Activated T-cell treated with anti-CD3 and anti-CD28 coated beads, Interleukin-2, amount 50 U/mL, for 72 hours (primary cell): ENCODE measurements at places on chromosomes 1 and 21.
A peak's percentile ranks its signal among the peaks of the same experiment; 100 is the strongest.

- no peak for DNase-seq
Observed at GRCh38 chr1:76343356-76343755, 268.8 kb downstream of the ST6GALNAC3 start.

DNA sequence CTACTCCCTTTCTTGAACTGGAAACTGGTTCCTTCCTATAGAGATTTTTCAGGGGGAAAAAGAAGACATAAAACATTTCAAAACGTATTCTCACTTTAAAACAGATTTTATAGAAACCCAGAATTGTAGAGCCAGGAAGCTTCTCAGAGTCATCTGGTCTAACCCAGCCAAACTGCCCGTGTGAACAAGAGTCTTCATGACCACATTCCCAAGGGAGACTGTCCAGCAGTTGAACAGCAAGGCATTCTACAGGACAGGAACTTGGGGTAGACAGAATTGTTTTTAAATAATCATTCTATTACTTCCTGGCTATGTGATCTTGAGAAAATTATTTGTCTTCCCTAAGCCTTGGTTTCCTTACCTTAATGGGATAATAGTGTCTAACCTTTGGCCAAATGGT lies 163.5 kb upstream of the IVNS1ABP start:
- no peak for DNase-seq

DNA sequence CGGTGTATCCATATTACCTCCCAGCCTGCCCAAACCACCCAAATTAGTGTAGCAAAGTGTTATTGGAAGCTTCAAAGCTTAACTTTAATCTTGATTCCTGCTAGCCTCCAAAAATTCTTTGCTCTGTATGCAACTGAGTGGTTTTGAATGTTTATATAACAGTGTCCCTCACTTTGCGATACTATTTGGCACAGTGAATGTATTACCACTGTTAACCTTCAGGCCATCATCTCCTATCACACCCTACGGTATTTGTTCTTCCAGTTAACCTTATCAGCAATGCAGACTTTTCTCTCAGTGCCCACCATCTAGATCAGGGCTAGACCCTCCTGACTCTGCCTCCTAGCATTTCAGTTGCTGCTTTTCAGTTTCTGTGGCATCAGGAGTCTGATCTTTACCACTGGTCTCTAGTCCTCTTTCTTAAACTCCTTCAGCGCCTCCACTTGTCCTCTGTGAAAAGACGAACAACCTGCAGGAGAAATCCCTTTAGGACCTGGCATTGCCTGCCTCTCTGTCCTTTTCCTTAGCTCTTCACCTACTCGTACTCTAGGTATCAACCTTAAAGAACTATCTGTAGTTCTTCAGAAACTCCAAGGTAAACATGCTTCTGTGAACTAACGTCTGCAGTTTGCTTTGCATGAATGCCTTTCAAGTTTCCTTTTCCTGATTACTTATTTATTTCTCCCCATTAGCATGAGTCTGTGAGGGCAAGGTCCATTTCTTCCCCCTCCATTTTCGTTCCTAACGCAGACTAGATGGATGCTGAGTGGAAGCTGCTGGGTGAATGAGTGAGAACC lies 71.7 kb downstream of the SNX7 start:
- no peak for DNase-seq

DNA sequence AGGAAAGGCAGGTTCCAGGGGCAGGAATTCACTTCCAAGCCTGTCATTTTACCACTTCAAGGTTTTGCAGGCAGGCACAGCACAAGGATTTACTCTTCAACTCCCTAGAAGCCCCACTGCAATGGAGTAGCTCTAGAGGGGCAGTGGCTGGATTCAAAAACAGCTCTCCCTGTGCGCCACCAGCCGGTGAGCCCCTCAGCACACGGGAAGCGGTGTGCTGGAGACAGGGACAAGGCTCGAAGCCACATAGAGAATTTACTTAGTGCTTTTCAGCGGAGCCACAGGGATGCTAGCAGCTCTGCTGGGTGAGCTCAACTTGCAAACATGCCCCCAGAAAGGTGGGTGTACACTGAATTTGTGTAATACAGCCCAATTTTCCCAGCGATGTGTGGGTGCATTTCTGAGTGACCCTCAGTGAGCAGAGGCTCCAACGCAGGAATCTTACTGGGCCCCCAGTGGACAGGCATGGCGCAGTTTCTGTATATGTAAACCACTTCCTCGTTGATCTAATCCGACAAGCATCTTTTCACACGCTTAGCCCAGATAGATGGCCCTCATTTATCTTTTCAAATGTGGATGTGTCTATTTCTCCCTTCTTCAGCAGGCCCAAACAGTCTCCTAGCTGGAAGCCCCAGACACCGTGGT lies 10.9 kb downstream of the VWA5B1 start:
- DNase-seq = no peak

DNA sequence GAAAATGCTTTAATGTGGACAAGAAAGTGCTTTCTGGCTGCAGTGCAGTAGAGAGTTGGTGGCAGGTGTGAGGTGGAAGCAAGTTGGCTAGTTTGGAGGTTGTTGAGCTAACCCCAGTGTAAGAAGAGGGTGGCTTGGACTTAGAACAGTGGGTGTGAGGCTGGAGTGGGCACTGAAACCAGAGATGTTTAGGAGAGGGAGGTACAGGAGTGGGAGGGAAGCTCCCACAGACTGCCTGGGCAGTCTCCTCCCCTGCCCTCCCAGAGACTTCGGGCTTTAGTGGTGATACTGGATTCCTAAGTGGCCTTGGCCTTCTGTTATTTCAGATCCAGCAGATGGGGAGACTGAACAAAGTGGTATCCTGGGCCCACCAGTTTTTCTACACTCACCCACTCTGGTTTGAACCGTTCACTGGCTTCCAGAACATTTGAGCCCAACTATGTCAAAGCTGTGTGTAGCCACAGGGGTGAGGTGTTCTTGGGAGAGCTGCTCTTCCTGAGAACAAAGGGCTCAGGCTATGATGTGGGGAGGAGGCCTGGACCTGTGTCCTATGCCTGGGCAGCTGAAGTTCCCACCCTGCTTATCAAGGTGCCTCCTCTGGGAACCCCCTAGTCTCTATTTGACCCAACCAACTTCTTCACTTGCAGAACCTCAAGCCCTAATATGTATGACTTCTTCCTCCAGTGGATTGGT lies 19.9 kb upstream of the CYP4A11 start:
- DNase-seq = no peak

GRCh38 chr1:95770581-95770980 lies 536.6 kb downstream of the RWDD3 start:
- DNase-seq = no peak

DNA sequence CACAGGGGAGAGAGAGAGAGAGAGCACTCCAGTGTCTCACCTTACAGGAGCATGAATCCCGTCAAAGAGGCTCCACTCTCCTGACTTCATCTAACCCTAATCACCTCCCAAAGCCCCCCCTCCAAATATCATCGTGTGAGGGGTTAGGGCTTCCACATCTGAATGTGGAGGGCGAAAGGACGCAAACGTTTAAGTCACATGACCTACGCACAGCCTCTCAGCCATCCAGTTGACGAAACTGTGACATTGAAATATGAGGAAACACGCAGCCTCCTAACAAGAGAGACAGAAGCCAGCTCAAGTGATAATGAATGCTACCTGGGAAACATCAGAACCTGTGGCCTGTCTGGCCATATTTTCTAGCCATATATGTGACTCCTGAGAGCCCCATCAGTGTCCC lies 63.7 kb downstream of the MATN1 start:
- DNase-seq = no peak

- no peak for DNase-seq
Observed at GRCh38 chr21:38664841-38665240, 140.9 kb upstream of the ETS2 start.

- DNase-seq = no peak
Observed at GRCh38 chr1:31000301-31000700, 65.2 kb downstream of the PUM1 start.

DNA sequence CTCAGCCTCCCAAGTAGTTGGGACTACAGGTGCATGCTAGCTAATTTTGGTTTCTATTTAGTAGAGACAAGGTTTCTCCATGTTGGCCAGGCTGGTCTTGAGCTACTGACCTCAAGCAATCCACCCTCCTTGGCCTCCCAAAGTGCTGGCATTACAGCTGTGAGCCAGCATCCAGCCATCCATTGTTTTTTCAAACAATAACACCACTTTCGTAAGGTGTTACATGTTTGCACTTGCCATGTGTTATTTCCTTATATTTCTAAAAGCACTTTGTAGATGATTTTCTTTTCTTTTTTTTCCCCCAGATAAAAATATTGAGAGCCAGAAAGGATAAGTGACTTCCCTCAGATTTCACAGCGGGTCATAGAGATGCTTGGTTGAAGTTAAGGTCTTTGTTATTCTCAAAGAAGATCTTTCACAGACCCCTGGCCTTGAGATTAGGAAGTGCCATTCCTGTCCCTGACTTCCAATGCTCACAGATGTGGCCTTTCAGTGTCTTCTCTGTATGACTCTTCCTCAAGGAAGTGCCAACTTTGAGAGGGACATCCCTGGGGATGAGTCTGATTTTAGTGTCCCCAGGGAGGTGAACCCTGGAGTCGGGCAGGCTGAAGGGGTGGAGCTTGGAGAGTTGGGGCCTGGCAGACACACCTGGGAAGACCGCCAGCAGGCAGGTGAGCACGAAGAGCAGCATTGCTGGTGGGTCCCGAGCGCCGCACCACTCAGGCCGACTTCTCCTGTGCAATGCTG lies 6.3 kb downstream of the PIGR start:
- DNase-seq = no peak

GRCh38 chr1:110240476-110241210 lies 30.5 kb downstream of the KCNC4 start:
- no peak for DNase-seq

- no peak for DNase-seq
Observed at GRCh38 chr1:10698726-10699469, 97.5 kb downstream of the CASZ1 start.

DNA sequence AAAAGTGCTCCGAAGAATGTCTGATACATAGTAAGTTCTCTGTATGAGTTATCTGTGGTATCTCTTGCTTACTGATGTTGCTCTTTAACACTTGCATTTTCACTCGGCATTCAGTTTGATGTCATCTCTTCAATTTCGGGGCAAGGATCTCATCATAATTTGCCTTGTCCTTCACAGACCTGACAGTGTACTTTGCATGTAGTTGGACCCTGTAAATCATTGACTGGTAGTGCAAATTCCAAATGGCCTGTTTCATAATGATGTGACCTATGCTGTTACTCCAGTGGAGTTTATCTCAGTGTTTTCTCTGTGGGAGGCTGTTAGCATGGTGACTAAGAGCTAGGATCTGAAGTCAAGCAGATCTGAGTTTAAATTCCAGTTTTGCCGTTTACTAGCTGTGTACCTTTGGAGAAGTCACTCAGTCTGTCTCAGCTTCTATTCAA lies 34.2 kb upstream of the ABCD3 start:
- DNase-seq = peak; percentile 43

GRCh38 chr1:154808909-154809262 lies 61.2 kb downstream of the KCNN3 start:
- no peak for DNase-seq

- peak; percentile 29 for DNase-seq
Observed at GRCh38 chr1:65393347-65393746, 27.1 kb upstream of the LEPR start.
